NCI-H524 (cell line): ENCODE measurements at places on chromosomes 16 and 17.

DNA sequence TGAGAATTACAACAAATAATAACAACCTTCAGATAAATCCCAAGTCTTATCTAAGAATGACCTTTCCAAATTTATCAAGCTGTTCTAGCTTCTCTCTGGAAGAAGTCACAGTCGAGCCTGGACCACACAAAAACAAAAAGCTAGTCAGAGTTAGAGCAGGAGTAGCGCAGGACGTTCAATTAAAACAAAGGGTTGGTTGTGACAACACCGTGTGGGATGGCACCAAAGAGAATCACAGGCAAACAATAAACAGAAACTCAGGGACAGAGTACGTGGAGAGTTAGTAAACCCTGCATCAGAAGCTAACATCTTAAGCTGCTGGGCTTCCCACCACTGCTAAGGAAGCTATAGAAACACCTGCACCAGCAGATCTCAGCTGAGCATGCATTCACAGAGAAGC, 23.8 kb downstream of the ARHGAP17 start:
- no peak for DNase-seq

- DNase-seq, result no peak
These were observed 1.5 kb downstream of the SPOP start for GRCh38 chr17:49676276-49676868.

DNA sequence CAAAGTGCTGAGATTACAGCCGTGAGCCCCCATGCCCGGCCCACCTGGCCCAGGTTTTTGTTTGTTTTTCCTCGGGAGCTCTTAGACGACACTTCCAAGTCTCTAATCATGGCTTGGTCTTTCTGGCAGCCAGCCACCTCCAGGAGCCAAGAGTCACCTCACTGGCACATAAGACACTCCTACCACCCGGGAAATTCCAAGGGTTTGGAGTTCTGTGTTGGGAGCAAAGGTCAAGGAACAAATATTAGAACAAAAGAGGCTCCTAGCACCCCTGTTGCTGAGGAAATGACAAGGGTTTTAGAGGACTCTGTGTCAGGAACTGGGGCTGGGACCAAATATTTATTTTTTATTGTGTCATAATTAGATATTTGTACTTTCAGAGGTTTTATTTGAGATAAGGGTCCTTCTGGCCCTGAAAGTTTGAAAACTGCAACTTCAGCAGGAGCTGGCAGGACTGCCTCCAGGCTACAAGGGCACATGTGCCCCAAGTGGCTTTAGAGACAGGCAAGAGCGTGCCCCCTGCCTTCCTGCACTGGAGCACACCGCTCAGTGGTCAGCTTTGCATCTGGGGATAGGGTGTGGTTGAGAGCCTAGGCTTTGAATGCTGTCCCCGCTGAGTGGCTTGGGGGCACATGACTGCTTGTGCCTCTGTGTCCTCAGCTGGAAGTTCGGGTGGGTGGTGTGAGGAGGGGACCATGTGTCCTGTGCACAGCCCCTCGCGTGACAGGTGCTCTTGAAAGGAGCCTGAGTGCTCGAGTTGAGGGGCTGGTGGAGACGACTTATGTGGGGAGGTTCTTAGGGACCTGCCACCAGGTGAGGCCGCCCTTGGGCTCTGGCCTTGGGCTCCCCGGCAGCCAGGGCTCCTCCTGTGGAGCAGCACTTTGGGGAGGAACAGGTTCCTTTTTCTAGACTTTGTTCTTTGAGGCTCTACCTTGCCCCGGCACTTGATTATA, 29.7 kb downstream of the MGRN1 start:
- DNase-seq, result no peak

GRCh38 chr17:29138184-29138955, 41.8 kb downstream of the MYO18A start:
- DNase-seq, result no peak

- no peak for DNase-seq
These were observed 525.2 kb upstream of the PSMD7 start for GRCh38 chr16:73771196-73772064.

DNA sequence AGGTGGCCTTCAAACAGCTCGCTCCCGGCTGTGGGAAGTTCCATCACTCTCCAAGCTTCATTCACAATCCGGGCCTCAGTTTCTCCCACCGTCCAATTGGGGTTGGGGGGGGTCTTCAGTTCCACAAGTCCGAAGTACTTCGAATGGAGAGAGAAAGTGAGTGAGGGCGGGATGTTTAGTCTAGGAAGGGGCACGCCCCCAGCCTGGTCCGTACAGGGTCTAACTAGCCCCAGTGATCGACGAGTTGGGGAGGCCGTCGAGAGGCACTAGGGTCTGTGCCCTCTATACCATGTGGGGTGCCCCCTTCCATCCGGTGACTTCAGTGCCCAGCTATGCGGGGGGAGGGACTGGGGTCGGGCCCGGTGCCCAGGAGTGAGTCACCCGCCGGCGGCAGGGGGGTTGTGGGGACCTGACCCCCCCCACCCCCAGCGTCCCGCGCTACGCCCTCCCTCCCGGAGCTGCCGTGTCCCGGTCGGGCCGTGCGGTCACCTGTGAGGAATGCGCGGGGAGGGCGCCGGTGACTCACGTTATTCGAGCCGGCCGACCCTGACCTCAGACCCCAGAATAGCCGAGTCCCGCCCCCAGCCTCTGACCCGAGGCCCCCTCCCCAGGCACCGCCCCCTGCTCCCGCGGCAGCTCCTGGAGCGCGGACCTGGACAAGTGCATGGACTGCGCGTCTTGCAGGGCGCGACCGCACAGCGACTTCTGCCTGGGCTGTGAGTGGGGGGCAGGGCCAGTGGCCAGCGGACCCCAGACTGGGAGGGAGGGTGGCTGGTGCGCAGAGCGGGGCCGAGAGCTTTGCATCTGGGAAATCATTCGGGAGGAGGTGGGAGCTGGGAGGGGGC, 658 bp downstream of the TNFRSF12A start:
- no peak for DNase-seq

GRCh38 chr16:2897110-2897509, 14.1 kb downstream of the FLYWCH2 start:
- DNase-seq, result no peak

DNA sequence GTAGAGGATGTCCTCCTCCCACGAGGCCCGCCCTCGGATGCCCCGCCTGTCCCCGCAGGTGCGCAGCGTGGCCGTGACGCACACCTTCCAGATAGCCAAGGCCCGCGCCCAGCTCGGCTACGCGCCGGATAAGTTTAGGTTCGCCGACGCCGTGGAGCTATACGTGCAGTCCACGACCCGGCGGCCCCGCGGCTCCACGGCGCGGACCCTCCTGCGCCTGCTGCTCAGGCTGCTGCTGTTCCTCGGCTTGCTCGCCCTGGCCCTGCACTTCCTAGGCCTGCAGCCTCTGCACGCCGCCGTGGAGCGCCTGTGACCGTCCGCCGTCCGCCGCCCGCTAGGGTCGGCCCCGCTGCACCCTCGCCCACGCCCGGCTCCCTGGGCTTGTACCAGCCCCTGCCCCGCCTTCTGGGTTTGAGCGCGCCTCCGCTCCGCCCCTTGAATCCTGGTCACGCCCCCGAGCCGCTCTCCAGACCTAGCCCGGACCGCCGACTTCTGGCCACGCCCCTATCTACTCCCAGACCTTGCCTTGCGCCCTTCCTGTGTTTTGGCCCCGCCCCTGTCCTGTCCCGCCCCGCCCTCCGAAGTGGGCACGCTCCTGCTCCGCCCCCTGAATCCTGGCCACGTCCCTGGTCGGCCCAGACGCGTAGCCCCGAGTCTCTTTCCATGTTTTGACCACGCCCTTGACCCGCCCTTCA, 15.8 kb upstream of the EEF2K start:
- DNase-seq, result peak; percentile 100

- DNase-seq, result no peak
These were observed 12.6 kb upstream of the GPT2 start for GRCh38 chr16:46871597-46871996.

- no peak for DNase-seq
These were observed 4.2 kb upstream of the CCNF start for GRCh38 chr16:2425008-2425518.

DNA sequence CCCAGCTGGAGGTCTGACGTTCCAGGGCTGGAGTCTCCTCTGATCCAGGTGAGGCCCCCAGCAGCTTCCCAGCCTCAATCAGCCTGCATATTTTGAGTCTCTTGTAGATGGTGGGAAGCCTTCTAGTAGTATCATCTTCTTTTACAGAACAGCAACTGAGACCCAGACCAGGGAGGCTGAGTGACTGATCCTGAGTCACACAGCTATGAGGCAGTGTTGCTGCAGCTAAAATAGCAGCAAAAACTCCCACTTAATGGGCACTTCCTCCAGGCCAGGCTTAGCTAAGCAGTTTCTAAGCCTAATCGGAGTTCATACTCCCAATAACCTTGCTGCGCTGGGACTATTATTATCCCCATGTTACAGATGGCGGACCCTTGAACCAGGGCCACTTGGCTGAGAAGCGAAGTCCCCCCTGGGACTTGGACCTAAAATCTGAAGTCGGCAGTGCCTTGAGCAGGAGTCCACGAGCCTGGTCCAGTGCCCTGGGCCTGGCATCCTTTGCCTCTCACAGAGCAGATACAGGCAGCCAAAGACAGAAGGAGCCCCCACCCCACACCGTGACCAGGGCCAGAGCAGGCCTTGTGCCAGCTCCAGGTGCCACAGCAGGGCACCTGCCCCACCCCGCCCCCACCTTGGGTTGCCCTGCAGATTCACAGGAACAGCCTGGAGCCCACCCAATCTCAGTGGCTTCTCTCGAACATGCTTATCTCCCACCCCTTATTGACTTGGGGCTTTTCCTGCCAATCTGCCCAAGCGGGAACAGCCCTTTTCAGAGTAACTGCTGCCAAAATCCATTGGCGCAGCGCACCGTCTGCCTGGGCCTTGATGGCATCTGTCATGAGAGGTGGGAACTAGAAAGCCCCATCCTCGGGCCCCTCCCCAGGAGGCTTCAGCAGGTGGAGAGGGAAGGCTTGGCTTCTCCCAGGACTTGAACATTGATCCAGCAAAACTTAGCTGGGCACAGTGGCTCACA, 65.1 kb downstream of the SOCS1 start:
- DNase-seq, result peak; percentile 90

DNA sequence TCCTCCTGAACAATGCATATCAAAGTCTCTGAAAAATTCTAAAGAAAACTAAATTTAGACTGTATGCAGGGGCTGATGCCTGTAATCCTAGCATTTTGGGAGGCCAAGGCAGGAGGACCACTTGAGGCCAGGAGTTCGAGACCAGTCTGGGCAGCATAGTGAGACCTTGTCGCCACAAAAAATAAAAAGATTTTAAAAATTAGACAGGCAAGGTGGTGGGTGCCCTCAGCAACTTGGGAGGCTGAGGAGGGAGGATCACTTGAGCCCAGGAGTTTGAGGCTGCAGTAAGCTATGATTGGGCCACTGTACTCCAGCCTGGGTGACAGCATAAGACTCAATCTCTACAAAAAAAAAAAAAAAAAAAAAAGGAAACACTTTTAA, 30.1 kb upstream of the MMD start:
- no peak for DNase-seq

GRCh38 chr16:82660075-82660645, 33.4 kb downstream of the CDH13 start:
- no peak for DNase-seq

DNA sequence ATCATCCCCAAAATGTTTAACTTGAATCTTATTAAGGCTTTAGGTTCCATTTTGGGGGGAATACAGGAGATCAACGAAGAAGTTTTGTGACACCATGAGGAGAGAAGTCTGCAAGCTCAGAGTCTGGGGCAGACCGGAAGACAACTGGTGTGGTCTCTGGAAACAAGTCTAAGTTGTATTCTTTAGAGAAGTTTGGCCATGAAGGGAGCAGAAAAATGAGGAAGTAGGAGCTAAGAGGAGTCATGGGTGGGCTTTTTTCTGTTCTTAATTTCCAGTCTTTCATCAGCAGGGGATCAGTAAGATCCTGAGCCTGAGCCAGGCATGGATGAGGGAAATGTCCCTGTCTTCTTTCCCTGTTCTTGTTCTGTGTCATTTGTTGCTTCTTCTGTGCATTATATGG, 35.8 kb upstream of the NF1 start:
- DNase-seq, result no peak

DNA sequence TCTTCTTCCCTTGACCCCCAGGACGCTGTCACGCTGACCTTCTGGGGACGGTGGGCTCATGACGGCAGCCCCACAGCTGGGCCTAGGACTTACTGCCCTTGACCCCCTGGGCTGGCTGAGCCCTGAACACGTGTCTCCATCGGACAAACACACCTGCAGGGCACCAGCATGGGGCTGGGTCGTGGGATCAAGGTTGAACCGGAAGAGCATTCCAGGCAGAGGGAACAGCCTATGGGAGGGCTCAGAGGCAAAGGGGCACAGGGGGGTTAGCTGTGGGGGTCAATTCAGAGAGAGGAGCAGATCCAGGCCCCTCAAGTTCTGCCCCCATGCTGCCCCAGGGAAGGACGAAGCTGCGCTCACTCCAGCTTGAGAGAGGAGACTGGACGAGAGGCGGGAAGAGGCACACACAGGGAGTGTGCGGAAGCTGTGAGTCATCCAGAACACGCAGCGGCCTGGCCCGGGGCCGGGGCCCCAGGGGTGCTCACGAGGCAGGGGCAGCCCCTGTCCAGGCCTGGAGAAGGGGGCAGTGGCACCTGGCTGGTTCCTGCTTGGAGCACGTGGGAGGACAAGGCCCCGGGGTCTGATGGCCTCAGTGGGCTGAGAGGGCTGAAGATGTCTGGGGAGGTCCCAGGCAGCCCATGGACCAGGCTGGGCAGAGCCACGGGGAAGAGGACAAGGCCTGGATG, 9.9 kb downstream of the SSTR5 start:
- DNase-seq, result no peak

DNA sequence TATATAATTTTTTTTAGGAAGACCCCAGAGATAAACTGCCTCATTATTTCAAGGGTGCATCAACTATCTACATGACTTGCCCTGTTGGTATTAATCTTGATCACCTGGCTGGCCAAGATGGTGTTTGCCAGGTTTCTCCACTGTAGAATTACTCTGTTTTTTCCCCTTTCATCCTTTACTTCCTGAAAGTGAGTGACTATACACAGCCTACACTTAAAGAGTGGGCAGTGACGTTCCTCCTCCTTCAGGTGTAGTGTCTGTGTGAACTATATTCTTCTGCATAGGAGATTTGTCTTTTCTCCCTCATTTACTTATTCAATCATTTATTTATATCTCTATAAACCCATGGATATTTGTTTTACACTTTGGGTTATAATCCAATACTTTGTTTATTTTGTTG, 246.7 kb downstream of the IRF8 start:
- no peak for DNase-seq

DNA sequence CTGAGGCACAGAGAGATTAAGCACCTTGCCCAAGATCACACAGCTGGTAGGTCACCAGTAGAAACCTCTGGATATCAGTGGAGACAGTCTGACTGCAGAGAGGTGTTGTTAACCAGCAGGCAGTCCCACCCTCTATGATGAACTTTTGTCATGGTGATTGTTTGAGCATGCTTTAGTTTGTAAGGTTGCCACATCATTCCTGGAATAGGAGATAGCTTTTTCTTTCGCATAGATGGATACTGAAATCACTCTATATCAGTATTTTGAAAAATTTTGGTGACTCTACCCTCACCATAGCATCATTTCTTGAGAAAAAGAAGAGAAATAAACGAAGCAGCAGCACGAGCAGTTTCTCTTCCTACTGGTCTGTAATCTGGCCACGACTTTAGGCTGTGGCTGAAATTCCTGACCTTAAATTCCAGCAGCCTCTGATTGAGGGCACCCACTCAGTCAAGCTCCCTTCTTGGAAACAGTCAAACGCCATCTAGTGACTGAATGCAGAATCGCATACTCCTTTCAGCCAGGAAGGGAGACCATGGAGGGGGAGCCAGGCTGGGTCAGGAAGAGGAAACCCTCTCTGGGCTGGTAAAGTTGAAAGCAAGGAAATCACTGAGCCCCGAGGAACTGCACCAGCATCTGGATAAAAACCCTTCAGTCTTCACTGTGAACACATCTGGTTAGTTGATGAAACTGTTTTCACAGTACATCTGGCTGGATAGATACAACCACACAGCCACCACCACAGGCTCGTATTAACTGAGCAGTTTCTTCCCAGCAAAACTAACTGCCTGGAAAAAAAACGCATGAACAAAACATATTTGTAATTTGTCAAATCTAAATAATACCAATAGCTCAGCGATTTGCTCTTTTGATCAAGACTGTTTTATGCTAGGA, 108.5 kb upstream of the XYLT1 start:
- peak; percentile 69 for DNase-seq
